Keratinocyte (primary cell): ENCODE measurements at places on chromosomes 5 and 9. TPM values are rescaled to one million over a fixed set of nuclear protein-coding genes. Genes with fewer than 3 reads are reported as not detected.

DNA sequence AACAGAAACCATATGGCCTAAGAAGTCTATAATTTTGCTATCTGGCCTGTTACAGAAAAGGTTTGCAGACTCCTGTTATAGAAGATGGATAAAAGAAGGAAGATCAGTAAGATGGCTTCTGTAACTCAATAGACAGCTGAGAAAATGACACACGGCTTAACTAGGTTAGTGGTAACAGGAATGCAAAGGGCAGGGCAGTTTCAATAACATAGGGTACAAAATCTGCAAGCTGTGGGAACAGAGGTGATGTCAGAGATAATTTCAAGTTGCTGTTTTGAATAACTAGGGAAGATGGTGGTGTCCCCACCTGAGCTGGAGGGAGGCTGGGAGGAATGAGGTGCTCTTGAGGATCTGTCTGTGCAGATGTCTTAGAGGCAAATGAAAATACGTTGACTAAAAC lies 106.5 kb downstream of the GLIS3 start:
- H3K27me3 ChIP-seq = no peaks in the 10 kb centered on the region
- H3K27ac ChIP-seq = no peak overlapping the region
- DNase-seq = no peak
- no peak overlapping the region for H3K4me3 ChIP-seq

- no peaks in the 10 kb centered on the region for H3K36me3 ChIP-seq
- H3K4me3 ChIP-seq = no peak overlapping the region
- DNase-seq = no peak
- no peak overlapping the region for H3K27ac ChIP-seq
- H3K4me1 ChIP-seq = no peaks in the 10 kb centered on the region
These were observed 292.4 kb upstream of the ACO1 start for GRCh38 chr9:32092031-32092430.

GKAP1 gene
- 0.08 to 0.62 TPM (median 0.18 TPM) in 3 replicates for polyA plus RNA-seq

GRCh38 chr5:57600321-57600720 lies 117.7 kb upstream of the ACTBL2 start:
- no peaks in the 10 kb centered on the region for H3K36me3 ChIP-seq
- H3K4me3 ChIP-seq = no peak overlapping the region
- no peak overlapping the region for H3K27ac ChIP-seq
- H3K27me3 ChIP-seq = no peaks in the 10 kb centered on the region
- no peaks in the 10 kb centered on the region for H3K4me1 ChIP-seq

TEK gene
- 0.01 to 0.05 TPM (median 0.03 TPM) in 3 replicates for polyA plus RNA-seq
